ENCODE measurements at places on chromosomes 1 and 21.

DNA sequence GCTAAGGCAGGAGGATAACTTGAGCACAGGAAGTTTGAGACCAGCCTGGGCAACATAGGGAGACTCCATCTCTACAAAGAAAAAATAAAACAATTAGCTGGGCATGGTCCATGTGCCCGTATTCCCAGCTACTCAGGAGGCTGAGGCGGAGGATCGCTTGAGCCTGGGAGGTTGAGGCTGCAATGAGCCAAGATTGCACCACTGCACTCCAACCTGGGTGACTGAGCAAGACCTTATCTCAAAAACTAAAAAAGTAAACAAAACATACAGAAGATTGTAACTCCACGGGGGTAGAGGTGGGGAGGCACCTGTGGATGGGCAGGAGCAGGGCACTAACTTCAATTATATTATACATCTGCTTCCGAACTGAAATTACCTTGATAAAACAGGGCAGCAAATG, 4.6 kb downstream of the S100B start:
- DNase-seq = no peak

DNA sequence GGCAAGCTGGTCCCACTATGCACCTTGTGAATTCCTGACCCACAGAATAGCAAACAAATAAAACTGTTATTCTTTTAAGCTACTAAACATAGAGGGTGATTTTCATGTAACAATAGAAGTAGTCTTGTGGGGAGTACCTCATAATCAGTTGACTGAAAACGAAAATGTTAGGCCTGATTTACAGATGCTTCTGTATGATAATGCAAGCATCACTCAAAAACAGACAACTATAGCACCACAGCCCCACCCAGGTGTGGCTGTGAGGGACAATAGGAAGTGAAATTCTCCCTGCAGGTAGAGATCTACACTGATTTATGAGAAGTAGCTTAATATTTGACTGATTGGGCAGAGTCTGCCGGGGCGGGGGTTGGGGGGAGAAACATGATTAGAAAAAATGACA, 26.5 kb upstream of the KRTAP19-8 start:
- no peak for DNase-seq

GRCh38 chr1:7956218-7957032, 5.1 kb upstream of the PARK7 start:
- DNase-seq = no peak

GRCh38 chr1:9561429-9561828, 22.2 kb downstream of the SLC25A33 start:
- DNase-seq = no peak

- DNase-seq = no peak
These were observed 121.4 kb downstream of the MRPL39 start for GRCh38 chr21:25485914-25486313.

- DNase-seq = no peak
These were observed 60.4 kb upstream of the C1orf53 start for GRCh38 chr1:197841883-197842553.

DNA sequence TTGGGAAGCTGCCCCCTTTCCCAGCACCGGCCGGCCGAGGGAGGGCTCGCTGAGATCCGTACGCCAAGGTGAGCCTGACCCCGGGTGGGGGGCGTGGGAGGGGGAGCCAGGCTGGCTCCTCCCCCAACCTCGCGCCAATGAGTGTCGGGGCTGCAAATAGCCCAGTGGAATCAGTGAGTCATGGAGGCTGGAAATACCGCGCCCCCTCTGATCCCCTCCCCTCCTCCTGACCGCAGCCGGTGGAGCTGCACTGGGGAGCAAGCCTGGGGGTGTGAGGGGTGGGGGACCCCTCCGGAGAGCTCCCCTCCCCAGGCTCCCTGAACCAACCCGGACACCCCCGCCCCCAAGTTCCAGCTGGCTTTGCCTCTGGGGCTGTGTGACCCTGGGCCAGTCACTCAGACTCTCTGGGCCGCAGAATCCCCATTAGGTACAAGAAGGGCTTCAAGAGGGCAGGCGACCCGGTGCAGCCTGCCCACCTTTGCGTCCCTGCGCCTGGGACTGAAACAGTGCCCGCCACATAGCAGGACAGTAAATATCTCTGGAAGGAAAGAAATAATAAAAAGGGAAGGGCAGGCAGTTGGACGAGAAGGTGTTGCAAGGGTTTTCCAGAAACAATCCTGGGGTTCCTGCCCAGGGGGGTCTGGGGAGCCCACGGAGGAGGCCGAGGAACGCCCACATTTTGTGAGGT, 4.5 kb downstream of the HSPB7 start:
- DNase-seq = peak; percentile 76

DNA sequence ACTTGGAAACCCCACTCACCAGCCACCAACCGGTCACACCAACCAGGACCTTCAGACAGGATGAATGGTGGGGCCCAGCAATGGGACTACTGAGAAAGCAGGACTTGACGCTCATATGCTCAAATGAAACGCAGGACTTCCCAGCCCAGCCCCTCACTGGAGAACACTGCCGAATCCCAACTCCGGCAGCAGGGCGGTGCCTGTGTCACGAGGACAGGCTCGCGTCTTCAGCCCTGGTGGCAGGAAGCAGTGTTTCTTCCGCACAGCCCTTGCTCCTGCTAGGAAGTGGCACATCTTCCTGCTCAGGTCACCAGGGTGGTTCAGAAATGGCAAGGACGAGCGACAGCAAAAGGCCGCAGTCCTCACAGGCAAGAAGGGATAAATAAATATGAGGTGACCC, 38.9 kb downstream of the CD58 start:
- DNase-seq = no peak

GRCh38 chr1:89125913-89126580, at the start of gene GBP2:
TSS of gene GBP2 (minus strand) at chr1:89126114. CDS start at chr1:89121966, 4,148 bp downstream.
- DNase-seq = peak; percentile 87

GRCh38 chr1:157993918-157994605, 617 bp downstream of the KIRREL1 start:
- DNase-seq = no peak

- no peak for DNase-seq
These were observed 5.7 kb upstream of the ZDHHC18 start for GRCh38 chr1:26820784-26821269.

DNA sequence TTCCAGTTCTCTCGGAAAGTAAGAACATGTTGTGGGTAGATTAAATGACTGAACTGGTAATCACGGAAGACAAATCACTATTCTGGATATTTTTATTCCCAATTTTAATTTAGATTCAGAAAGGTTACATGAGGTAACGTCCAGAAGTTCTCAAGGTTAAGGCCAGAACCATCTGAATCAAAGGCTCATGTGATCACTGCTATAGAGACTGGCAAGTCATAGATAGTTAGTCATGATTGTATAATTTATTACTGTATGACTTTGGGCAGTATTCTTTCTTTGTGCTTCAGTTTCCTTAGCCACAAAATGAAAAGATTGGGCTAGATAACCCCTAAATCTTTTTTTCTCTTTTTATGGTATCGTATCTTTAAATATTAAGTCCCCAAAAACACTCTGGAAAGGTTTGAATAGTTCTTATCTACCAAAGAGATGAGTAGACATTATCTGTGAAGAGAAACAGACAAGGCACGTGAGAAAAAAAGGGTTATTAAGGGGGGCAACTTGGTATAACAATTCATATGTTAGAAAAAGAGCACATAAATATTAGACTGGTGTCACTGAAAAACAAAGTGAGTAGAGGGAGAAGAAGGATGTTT, 241.0 kb downstream of the PTPRC start:
- no peak for DNase-seq

GRCh38 chr21:41396558-41397075, 29.4 kb upstream of the MX1 start:
- peak; percentile 51 for DNase-seq

GRCh38 chr1:53485478-53486394, 26.5 kb downstream of the DMRTB1 start:
- DNase-seq = peak; percentile 29

DNA sequence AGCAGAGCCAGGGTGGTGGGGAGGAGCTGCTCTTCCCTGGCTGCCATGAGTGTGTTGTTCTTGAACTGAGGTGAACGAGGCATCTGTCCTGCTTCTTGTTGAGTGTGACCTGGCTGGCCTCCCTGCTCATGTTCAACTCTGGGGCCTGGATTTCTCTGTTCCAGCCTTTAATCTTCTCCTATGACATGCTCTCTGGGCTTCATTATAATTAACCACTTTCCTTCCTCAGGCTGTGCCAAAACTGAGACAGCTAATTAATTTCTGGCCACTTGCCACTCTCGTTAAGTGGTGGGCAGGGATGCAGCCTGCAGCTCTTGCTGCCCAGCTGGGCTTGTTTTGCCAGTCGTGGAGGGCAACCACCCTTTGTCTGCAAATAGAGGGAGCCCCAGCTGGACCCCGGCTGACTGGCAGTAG, 23.3 kb downstream of the OPRD1 start:
- no peak for DNase-seq

- DNase-seq = no peak
These were observed 15.4 kb downstream of the ZNHIT6 start for GRCh38 chr1:85692730-85693314.

- no peak for DNase-seq
These were observed 77.9 kb upstream of the NFIA start for GRCh38 chr1:61004262-61005003.

GRCh38 chr1:178749581-178750166, 24.6 kb downstream of the RALGPS2 start:
- DNase-seq = no peak

- no peak for DNase-seq
These were observed 26.2 kb upstream of the ZC3H12A start for GRCh38 chr1:37448185-37448584.

- no peak for DNase-seq
These were observed 16.3 kb downstream of the TMEM81 start for GRCh38 chr1:205068001-205068400.

DNA sequence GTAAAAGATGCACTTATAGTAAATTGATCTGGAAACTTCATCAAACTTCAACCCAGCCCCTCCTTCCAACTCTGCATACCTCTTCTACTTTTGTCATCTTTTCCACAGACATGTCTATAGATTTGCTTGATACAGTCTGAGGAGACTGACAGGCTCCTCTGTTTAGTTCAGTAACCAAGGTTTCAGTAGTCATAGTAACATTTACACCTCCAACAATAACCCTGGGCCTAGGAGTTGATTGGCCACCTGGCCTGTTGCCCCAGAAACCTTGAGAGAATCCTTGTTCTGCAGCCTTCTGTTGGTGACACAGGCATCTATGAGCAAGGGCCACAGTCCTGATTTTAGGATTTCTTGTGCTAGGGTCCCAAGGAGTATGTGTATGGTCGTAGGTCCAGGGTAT, at the start of gene CFAP141:
CFAP141 (minus strand) TSS at position 138 of the 400 bp plus-strand sequence; CDS start at position 112, 26 bp downstream.
- DNase-seq = no peak

GRCh38 chr1:66436378-66437135, 97.4 kb upstream of the SGIP1 start:
- DNase-seq = no peak

DNA sequence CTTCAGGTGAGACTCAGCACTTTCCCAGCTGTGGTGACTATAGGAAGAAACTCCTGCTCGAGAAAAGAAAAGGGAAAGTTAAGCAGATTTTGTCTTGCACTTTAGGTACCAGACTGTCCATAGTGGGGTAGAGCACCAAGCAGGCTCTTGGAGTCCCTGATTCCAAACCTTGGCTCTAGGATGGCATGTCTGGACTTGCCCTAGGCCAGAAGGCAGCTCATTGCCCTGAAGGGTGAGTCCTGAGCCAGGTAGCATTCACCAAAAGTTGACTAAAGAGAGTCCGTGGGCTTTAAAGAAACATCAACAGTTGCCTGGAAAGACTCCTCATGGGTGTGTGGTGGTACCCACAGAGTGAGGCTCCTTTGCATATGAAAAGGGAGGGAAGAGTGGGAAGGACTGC, 145.2 kb upstream of the SNX7 start:
- no peak for DNase-seq

DNA sequence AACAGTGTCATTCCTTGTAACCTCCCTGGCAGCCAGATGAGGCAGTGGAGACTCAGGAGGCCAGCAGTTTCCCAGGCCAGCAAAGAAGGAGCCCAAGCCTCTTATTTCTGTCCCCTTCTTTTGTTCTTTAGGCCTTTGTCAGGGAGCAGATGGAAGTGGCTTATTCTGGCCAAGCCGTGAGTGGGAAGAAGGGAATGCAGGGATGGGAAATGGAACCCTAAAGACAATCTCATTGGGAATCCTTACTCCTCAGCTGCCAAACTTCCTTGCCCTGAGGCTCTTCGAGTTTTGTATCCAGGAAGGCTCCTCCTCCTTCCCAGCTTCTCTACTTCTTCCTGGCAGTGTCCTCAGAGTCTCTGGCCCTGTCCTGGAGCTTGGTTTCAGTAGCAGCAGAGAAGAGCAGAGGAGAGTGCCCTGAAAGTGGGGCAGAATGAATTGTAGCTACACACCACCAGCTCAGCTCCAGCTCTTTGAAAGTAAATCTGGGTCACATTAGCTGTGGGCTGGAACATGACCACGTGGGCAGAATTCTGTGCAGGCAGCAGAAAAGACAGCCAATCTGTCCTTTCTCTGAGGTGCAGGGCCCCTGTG, 63.9 kb downstream of the NDUFS5 start:
- DNase-seq = no peak

DNA sequence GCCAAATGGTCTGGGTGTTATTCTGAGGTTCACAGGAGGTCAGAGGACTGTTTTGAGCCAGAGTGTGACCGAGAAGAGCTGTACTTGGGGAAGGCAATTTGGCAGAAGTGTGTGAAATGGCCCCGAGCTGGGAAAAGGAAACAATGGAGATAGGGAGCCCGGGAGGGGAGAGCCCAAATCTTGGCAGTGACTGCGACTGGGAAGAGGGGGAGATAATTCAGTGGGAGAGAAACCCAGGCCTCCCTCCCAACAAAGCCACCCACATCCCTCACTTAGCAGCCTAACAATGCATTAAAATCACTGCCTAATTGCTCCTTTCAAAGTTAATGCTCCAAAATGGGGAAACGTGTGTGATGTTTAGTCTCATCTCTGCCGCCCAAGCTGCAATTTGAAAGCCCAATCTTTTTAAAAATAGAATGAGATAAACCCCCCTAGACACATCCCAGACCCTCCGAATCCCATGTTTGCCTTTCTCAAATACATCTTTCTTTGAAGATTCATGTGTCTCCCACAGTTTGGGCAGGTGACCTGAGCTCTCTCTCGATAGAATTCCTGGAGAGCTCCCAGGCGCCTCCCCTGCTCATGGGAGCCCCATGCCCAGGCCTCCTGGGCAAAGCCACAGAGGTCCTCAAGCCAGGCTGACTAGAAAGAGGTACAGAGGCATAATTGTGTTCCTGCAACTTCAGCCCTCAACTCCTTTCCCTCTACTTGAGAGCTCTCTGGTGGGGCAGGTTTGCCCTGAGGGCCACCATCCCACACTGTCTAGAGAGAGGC, 17.3 kb downstream of the LRRC52 start:
- no peak for DNase-seq

DNA sequence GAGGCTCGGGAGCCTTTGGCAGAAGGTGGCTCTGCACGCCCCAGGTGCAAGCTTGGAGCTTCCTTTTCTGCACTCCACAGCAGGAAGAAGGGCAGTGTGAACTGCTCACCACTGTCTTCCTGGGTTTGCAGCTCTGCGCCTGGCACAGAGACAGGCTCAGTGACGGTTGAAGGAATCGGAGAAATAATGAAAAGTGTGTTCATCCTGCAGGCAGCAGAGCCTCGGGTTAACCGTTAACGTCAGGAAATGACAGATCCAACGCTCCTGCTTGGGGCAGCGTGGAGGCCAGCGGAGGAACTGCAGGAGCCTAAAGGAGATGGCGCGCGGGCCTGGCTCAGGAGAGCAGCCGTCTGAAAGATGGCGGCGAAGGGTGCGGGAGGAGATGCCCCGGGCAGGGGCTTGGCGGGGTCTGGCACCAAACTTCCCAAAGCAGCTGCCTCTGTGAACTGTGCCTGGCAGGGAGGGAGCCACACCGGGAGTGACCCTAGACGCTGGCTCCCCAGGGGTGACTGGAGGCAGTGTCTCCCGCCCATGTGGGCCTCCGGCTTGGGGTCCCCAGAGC, 10.9 kb upstream of the SAMD11 start:
- DNase-seq = no peak

- no peak for DNase-seq
These were observed 8.1 kb upstream of the SSU72 start for GRCh38 chr1:1582585-1583346.

Data from bone marrow (tissue), 2 donors.